ENCODE measurements at places on chromosomes 2 and 18. TPM values are rescaled to one million over a fixed set of nuclear protein-coding genes. Genes with fewer than 3 reads are reported as not detected.
A peak's percentile ranks its signal among the peaks of the same experiment; 100 is the strongest.

GRCh38 chr2:239293775-239294430, 106.9 kb downstream of the HDAC4 start:
- DNase-seq, result peak; percentile 70

DNA sequence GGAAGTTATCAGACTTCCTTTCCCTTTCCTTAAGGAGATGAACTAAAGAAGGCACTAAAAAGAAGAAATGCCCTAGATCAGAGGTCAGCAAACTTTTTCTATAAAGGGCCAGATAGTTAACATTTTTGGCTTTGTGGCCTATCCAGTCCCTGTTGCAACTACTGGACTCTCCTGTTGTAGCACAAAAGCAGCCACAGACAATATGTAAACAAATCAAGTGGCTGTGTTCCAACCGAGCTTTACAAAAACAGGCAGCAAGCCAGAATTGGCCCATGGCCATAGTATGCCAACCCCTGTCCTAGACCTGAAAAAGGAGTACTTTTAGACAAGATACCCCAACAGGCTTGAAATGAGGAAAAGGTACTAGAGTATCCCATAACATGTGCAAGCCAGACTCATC, 10.9 kb downstream of the NHEJ1 start:
- no peak for DNase-seq

- no peak for DNase-seq
These were observed 30.6 kb downstream of the SNTG2 start for GRCh38 chr2:981258-981657.

DNA sequence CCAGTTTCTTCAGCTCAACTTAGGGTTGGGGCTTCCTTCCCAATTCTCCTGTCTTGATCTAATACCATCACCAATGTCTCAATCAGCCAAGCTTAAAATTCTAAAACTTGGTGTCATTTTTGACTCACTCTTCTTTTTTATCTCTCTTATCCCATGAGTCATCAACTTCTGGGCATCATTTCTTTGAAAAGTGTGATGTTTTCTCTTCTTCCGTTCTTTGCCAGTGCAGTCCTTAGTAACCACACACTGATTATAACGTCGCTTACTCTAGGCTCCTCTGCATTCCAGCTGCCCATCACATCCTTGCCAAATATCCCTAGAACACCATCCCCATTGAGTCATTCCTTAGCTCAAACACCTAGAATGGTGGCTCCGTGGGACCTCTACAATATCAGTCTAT, 27.4 kb upstream of the MRO start:
- no peak for DNase-seq

- DNase-seq, result no peak
These were observed 261.6 kb downstream of the ASXL3 start for GRCh38 chr18:33839452-33840211.

The COLEC12 gene
- not detected for total RNA-seq

DNA sequence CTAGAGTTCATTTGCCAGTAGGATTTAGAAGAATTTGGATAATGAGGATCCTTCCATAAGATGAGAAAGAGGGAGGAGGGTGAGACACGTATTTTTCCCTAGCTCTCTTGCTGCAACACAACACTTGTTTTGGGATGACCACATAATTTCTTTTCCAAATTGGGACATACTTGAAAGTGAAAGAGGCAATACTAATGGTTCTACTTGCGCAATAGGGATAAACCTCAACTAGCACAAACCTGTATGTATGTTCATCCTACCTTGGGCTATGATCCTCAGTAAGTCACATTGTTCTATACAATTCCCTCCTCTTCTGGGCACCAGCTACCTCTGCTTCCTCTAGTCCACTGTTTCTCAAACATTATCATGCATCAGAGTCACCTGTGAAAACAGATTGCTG, 1208.8 kb upstream of the LRRTM1 start:
- no peak for DNase-seq

DNA sequence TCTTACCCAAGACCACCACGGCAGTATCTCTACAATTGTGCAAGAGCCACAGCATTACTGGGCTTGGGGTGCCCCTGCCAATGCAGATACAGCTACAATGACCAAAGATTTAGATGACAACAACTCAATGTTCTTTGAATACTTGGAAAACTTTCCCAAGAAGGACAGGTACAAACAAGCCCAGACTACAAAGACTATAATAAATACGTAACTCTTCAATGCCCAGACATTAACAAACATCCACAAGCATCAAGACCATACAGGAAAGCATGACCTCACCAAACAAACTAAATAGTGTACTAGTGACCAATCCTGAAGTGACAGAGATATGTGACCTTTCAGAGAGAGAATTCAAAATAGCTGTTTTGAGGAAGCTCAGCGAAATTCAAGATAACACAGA, 62.8 kb downstream of the ICA1L start:
- DNase-seq, result no peak

DNA sequence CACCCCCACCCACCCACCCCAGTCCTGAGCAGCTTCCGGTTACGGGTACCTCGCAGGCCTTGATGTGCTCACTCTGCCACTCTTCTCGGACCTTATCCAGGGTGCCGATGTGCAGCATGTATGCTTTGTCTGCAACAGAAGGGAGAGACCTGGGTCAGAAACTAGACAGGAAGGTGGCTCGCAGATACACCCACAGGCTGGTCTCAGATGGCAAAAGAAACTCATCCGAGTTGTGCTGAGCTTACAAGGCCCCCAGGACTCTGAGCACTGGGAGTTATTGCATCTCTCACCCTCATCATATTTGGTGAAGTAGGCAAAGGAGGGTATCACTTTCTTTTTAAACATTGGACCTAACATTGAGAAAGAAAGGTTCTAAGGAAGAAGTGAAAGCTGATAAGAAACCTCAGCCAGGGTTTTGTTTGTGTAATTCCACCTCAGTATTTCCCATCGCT, 30.6 kb upstream of the EPG5 start:
- DNase-seq, result no peak

The COL3A1 gene
- total RNA-seq, result not detected
